ENCODE measurements at places on chromosomes 3 and 15. TPM values are rescaled to one million over a fixed set of nuclear protein-coding genes. Genes with fewer than 3 reads are reported as not detected.

Gene SLC28A2
- not detected for total RNA-seq

Gene LMOD3
- total RNA-seq, result not detected

Gene TEX55
- total RNA-seq, result not detected

Gene DPP8
- total RNA-seq, result 28.9 TPM

Gene ST3GAL6
- not detected for total RNA-seq

- peak; percentile 92 for DNase-seq
Measured at GRCh38 chr3:187629711-187630110, 40.5 kb downstream of the SST start.

DNA sequence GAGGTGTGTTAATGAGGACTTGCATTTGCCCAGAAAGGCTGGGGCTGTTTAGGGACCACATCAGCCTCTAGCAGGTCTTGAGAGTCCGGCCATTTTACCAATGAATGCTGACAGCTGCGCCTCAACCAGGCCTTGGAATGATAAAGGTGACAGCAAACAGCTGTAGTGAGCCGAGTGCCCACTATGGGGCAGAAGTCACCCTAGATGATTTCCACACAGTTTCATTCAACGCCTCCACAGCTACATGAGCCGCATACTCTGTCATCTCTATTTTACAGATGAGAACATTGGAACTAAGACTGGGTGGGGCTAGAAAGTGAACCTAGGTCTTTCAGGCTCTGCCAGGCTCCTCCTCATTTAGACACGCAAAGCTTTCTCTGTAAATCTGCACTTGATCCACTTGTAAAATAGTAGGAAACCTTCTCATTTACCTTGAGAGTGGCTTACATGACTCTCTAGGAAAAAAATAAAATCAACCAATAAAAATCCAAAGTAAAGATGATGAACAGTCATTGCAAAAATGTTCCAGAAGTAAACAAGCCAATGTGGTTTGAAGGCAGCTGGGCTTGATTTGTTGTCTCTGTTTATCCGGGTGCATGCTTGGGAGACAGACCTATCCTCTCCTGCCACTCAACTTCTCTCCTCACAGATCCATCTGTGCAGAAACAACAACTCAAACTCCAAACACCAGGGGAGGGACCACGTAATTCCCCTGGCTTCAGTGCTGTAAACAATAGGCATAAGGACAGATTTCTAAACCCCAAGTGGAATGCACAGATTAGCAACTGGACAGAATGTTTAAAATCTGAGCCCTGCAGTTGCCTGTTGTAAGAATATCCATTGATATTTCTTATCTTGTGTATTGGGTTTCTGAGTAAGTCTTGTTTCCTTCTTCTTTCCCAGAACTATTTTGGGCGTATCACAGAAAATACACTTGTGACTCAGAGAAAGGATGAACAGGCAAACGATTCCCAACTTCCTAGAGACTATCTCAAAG lies 31.5 kb upstream of the LDHAL6B start:
- peak; percentile 90 for DNase-seq

DNA sequence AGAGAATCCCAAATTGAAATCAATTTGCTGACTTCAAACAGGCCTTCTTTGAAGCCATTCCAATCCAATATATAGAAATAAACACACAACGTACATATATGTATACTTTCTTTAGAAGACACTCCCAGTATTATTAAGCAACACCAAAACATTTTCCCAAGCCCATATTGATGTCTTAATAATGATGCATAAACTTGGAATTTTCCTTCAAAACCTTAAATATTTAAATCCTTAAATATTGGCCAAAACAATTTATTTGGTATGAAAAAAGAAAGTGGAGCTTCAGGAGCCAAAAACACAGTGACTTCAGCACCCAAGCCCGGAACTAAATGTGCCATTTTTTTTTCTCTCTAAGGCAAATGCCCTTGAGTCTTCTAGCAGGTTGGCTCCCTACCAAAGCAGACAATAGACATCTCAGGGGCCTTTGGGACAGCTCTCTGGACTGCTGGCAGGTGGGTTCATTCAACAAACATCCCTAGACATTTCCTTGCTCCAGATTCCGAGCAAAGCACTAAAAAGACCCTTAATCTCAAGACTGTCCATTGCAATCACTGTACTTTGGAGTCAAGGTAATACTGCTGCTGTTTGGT lies 384.7 kb downstream of the NTRK3 start:
- peak; percentile 69 for DNase-seq

GRCh38 chr15:79102595-79102994 lies 12.0 kb upstream of the RASGRF1 start:
- DNase-seq, result no peak

DNA sequence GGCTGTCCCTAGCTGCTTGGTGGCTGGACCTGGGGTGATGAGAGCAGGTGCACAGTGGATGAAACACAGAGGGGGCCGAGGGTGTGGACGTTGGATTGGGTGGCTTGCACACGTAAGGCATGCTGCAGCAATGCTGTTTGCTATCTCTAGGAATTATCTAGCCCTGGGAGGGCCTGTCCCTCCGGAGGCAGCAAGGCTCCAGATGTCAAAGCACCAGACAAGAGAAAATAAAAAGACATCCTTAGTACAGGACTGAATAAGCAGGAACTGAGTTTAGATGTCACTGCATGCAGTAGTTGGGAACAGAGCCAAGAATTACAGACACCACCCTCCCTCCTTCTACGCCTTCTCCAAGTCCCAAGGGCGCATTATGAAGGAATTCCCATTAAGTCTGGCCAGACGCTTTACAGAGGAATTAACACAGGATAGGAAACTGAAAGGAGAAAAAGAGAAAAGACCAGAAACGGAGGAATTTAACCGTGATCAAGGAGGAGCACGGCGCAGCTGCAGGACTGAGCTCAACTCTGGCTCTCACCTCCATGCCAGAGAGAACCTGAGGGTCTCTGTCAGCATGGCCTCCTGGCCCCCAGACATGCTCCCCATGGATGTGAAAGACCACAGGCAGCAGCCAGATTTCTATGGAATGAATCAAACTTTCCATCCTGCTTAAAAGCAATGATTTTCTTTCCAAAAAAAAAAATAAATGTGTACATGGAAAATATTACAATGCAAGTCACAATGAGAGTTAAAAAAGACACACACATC lies 13.8 kb downstream of the ATP10A start:
- DNase-seq, result peak; percentile 94

- DNase-seq, result no peak
Measured at GRCh38 chr3:188581792-188582191, 427.8 kb downstream of the LPP start.

GRCh38 chr3:57546616-57547015 lies 2.5 kb upstream of the DNAH12 start:
- no peak for DNase-seq

- peak; percentile 38 for DNase-seq
Measured at GRCh38 chr3:137121704-137122314, 164.0 kb downstream of the IL20RB start.

Measured in GM23248 (cell line).